Activated CD4-positive, alpha-beta T cell treated with anti-CD3 and anti-CD28 coated beads, Interleukin-2, Interleukin-6, amounts not matched to agents 100 ng/mL and 50 ng/mL, durations not matched to agents 16 hours and 8 hours (primary cell): ENCODE measurements at places on chromosomes 3 and 15.

DNA sequence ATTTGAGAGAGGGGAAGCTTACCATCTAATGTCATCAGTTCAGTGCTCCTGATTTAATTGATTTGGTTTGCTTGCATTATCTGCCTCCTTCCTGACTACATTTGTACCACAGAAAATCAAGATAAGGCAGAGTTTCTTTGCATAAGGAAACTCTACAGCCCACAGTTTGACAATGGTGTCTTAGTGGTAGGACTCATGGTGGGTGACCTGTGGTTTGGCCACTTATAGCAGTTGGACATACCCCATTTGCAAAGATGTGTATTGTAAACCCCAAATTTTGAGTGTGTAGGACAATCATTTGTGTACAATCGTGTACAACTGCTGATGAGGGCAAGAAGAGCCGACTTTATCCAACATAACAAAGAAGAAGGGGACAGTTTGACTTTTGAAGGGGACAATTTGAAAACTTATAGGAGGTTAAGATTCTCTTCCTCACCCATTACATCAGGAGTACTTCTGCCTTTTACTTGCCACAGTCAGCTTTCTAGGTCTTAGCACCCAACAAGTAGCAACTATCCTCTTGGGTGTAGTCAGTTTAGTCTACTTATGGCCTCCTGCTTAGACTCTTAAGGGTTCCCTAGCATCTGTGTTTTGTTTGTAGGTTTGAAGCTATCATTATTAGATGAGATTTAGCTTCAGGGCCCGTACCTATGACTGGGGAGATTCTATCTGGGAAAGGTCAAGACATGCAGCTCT, 6.2 kb downstream of the TGFBR2 start:
- no peak for DNase-seq

- no peak for DNase-seq
Observed at GRCh38 chr3:66353039-66353438, 132.2 kb downstream of the SLC25A26 start.

DNA sequence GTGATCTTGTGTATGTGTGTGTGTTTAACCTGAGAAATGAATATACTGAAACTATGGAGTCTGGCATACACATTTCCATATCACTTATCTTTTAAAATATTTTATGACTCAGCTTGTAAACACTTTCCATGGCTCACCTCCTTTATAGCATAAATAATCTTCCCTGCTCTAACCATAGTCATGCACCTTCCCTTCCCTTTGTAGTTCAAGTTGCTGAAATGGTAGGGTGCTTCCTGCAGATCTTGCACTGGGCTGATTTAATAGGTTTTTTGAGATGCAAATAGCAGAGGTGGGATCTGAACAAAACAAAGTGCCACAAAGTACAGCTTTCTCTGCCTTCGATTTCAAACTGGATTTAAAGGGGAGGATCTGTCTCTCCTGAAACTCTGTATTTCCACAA, 712.7 kb upstream of the LMCD1 start:
- DNase-seq = no peak

DNA sequence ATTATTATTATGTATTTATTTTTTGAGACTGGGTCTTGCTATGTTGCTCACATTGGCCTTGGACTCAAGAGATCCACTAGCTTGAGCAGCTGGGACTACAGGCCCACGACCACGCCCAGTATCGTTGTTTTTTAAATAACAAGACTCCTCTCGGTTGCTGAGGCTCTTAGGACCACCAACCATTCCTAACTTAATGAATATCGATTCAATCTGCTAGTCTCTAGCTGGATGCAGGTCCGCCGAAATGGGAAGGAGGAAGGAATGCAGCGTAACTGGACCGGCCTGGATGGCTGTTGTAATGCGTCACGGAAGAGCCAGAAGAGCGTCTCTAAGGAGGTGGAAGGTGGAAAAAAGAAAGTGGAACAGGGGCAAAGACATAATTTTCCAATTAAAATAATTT, 1.7 kb downstream of the ANXA2 start:
- no peak for DNase-seq

- no peak for DNase-seq
Observed at GRCh38 chr3:55477306-55478303, 9.5 kb downstream of the WNT5A start.

GRCh38 chr3:115792206-115792955, 169.1 kb downstream of the GAP43 start:
- DNase-seq = peak; percentile 48

GRCh38 chr15:59171067-59171397, 35.6 kb upstream of the LDHAL6B start:
- no peak for DNase-seq

DNA sequence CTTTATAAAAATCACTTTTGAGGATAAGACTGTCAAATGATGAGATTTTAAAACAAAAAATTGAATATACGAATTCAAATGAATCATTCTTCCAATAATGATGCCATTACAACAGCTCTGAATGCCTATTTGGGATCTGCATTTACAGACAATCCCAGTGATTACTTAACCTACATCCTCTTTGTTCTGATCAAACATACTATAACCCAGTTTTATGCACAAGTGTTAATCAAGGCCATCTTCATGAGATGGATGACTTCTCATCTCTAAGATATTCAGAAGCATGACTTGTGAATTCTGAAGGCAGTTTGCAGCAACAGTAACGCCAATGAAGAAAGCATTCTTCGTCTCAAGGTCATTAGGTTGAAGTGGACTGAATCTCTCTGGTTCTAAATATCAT, 90.3 kb upstream of the MEX3B start:
- DNase-seq = no peak

GRCh38 chr3:174541708-174542315, 317.3 kb upstream of the NAALADL2 start:
- DNase-seq = no peak

GRCh38 chr3:14691239-14691638, 16.3 kb downstream of the C3orf20 start:
- DNase-seq = no peak

- DNase-seq = no peak
Observed at GRCh38 chr15:76116138-76116885, 56.5 kb downstream of the TMEM266 start.

GRCh38 chr15:26888761-26889160, 21.9 kb downstream of the GABRA5 start:
- DNase-seq = no peak

DNA sequence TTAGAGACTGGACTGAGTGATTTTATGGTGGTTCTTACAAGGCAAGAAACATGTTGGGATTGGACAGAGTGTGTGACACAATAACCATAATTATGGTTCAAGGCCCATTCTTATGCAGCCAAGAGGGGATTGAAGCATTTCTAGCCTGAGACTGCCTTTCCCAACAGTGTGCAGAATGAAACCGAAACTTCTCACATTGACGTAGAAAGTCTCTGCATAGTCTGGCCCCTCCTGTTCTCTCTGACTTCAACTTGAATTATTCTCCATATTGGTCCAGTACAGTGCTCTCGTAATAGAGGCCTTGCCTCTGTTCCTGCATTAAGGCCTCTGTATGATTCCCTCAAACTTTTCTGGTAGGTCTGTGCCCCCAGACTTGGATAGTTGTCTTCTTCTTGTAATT, 138.3 kb downstream of the DIPK2A start:
- peak; percentile 25 for DNase-seq

GRCh38 chr3:162082516-162082915, 585.9 kb downstream of the OTOL1 start:
- no peak for DNase-seq

DNA sequence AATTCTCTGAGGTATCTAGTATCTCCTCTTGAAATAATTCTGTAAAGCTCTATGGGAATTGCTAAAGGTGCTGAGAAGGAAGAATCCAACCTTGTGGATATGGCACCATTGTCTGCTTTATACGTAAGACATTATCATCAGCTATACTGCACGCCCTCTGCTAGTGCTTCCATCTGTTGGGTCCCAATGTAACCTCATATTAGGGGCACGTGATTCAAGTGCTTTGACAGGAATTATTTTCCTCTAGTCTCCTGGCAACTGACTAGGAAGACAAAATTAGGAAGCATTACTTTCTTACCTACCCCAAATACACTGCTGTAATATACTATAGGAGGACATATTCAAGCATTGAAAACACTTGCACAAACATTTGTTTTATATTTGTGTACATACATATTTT, 24.0 kb downstream of the COPS2 start:
- no peak for DNase-seq

GRCh38 chr3:1138036-1138435, 45.2 kb downstream of the CNTN6 start:
- no peak for DNase-seq
